NCI-H187 (cell line): ENCODE measurements at places on chromosomes 7 and 10.
A peak's percentile ranks its signal among the peaks of the same experiment; 100 is the strongest.

DNA sequence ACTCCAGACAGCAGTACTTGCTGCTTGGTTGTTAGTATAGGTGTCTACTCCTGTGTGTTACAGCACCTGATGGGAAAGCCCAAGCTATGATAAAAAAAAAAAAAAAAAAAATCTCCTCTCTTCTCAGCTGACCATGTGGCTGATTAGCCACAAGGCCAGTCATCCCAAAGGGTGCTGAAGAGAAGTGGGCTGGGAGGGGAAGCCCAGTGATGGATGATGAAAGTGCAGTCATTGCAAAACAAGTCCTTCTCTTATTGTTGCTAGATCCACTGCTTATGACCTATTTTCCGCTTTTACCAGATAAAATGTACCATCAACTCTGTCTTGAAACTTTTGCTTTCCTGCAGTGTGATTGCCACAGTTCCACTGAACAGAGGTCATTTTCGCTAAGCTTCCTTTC lies 1092.5 kb upstream of the C7orf33 start:
- no peak for DNase-seq

DNA sequence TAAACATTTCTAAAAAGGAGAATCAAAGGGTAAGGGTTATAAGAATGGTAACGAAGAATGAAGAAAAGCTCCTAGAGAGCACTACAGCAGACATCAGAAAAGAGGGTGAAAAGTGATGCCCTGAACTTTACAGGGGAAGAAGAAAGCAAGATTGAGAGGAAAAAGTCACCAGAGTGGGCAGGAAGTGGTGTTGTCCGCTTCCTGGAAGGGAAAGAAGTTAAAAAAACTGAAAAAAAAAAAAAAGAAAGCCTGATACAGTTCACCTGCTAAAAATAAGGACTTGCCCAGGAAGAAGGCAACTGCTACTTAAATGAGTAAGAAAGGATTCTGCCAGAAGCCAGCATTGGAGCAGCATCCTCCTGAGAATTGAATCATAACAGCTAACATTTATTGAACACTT lies 330.1 kb upstream of the PHF14 start:
- DNase-seq: no peak

DNA sequence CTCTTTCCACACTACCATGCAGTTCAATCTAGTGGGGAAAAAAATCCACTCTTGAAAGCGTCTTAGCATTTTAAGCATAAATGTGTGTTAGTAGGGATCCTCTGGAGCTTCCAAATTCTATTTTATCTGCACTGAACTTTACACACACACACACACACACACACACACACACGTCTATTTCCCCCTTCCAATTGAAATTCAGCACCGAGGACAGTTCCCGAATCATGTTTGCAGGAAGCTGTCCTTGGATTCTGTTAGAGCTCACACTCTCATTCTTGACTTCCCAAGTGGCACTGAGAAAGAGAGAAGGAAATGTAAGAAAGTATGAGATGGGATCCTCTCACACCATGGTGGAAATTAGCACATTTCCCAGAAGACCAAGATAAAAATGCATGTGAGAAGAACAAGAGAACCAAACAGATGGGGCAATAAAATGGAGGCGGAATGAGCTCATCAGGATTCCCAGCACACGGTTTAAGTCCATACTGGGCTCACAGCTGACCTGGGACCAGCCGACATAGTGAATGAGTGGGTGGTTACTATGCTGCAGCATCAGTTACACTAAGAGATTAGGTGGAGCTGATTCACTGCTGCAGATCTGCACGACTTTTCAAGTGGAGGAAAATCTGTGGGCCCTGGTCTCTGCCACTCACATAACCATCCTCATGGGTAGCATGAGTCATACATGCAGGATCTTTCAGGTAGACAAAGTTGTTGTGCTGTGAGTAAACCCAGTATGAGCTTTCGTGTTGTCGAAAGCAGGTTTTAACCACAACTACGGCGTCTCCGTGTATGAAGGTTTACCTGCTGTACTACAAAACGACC lies 3.3 kb upstream of the NPTX2 start:
- DNase-seq: no peak

DNA sequence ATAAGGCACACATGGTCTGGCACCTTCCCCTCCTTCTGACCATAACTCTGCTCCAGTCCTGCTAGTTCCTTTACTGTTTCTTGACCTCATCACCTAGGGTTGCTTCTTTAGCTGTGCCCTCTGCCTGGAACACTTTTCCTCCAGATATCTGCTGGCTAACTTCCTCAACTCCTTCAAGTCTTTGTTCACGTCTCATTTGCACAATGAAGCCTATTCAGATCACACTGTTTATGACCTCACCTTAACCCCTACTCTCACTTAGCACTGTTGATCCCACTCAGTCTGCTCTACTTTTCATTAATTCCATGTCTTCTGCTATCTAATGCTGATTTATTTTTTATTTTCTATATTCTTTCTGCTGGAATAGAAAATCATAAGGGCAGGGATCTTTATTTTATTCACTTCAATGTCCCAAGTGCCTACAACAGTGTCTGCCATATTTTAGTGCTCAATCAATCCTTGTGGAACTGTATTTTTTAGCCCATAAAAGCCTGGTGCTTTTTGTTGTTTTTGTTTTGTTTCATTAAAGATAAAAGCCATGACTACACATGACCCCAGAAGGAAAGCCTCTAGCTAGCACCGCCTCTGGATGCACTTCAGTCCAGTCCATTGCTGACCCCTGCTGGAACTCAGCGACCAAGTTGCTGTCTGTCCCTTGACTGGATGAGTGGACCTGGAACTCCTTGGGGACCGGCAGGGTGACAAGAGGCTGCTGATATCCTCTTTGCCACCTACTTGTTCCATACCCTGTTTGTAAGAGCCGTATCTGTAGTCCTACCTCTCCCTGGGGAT lies 12.3 kb downstream of the KLF14 start:
- peak; percentile 12 for DNase-seq

GRCh38 chr7:17558135-17558534 lies 259.7 kb downstream of the AHR start:
- DNase-seq: no peak

GRCh38 chr7:12685550-12685949 lies 1.9 kb upstream of the ARL4A start:
- no peak for DNase-seq

- DNase-seq: no peak
Measured at GRCh38 chr10:7411671-7412128, 866 bp upstream of the SFMBT2 start.

GRCh38 chr7:16055263-16055976 lies 365.9 kb downstream of the CRPPA start:
- DNase-seq: no peak

GRCh38 chr7:34850681-34851080 lies 186.6 kb downstream of the DPY19L1 start:
- no peak for DNase-seq

DNA sequence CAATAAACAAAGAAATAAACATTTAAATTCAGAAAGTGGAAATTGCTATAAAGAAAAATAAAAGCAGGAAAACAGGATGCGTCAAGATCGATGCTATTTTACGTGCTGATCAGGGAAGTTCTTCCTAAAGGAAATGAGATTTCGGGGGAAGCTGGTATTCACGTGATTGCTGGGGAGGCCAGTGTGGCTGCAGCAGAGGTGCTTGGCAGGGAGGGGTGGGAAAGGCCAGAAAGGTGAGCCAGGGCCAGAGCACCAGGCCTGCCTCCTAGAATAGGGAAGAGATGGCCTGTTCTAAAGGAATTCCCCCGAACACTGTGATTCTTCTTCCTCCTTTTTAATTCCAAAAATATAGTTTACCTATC lies 923 bp upstream of the CREB3L2 start:
- DNase-seq: no peak

- DNase-seq: no peak
Measured at GRCh38 chr7:38451840-38452239, 178.4 kb upstream of the TARP start.

DNA sequence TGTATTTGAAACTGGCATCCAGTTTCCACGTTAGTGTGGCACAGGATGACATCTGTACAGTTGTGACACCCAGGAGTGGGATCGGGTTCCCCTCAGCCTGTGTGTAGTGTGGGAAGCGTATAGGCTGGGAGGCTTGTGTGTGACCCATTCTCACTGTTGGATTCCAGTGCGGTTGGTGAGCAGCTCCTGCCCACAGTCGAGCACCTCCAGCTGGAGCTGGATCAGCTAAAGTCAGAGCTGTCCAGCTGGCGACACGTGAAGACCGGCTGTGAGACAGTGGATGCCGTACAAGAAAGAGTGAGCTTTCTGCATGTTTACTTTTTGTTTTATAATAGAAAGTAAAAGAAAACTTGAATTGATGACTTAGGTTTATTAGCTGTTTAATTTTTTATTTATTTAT lies 18.7 kb upstream of the GET4 start:
- no peak for DNase-seq

- no peak for DNase-seq
Measured at GRCh38 chr10:118516716-118517115, 78.7 kb downstream of the PRLHR start.

GRCh38 chr10:12509794-12510100 lies 160.4 kb downstream of the CAMK1D start:
- no peak for DNase-seq

- DNase-seq: no peak
Measured at GRCh38 chr7:93178213-93178612, 30.0 kb upstream of the SAMD9L start.

DNA sequence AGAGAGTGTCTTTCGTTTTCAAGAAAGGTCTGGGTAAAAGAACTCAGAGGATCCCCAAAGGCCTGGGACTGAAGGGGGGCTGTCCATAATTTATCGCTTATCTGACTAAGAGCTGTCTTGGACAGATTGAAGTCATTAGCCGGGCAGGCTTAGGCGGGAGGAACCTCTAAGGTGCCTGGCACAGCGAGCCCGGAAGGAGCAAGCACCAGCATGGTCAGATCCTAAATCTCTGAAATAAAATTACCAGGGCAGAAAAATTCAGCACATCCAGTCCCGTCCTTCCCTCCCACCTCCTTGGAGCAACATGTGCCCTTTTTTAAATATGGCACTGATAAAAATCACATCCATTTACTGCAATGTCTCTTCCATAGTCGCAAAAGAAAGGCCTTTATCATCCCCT lies 86.8 kb downstream of the FAM204A start:
- DNase-seq: no peak

DNA sequence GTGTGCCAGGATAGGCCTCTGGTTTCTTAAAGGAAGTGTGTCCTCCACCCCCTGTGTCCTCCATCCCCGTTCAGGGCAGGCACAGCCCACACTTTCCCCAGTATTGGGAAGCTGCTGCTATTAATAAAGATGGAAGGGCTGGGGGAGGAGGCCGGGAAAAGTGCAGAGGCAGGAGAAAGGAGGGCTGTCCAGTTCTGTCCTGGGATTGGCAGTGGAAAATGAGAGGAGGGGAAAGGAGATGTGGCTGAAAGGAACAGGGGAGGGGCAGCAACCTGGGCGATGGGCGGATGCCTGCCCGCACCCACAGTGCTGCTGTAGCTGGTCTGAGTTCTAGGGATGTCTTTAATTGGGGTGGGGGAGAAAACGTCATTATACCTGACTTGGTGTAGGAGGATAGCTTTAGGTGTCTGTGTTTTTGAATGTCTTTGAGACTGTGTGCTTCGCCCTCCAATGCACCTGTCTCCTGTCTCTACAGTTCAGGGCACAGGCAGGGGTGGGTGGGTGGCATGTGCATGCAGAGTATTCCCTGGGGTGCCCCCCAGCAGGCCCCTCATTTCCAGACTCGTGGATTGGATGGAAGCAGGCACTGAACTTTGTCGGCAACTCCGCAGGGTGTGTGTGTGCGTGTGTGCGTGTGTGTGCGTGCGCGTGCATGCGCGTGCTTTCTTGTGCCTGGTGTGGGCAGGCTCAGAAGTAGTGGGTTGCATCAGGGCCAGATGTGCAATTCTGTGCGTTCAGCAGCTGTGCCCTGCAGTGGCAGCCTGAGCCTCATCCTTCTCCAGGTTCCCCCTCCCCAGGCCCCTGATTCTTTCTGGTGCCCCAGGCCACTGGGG lies 2.5 kb downstream of the TRIM8 start:
- DNase-seq: no peak

DNA sequence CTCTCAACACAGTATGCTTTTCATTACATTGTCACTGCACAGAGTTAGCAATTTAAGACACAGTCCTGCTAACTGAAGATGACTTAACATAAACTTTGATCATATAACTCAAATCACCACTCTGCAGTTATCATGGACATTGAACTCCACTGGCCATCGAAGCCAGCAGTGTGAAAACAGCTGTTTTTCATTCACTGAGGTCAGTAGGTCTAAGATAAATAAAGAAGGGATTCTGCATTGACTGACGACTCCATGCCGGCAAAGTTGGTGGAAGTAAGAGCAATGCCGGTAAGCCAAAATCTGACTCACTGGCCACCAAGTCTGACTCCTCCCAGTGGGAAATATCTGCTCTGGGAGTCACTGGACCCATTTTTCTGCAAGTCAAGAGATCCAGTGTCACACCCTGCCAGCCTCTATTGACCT lies 449.9 kb upstream of the ANKRD30A start:
- no peak for DNase-seq

GRCh38 chr10:17144757-17145156 lies 15.1 kb upstream of the CUBN start:
- no peak for DNase-seq

DNA sequence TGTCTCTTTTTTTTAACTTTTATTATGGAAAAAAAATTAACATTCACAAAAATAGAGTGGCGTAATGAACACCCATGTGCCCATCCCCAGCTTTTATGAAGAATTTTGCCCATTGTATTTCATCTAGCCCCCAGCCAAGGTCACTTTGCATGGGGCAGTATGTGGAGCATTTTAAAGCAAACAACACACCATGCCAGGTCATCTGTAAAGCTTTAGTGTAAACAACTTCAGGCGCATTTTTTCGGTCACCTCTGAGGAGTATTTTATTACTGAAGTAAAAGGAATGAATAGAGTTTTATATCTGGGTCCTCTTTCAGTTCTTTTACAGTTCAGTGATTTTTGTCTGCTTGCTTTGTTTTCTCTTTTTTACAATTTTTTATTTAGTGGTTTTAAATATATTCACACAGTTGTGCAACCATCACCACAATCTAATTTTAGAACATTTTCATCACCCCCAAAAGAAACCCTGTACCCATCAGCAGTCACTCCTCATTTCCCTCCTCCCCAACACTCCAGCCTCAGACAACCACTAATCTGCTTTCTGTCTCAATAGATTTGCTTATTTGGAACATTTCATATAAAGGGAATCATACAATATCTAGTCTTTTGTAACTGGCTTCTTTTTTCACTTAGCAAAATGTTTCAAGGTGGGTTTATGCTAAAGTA lies 87.9 kb downstream of the SLC37A3 start:
- DNase-seq: no peak
